Activated naive CD4-positive, alpha-beta T cell treated with anti-CD3 and anti-CD28 coated beads, Interleukin-2, amount 50 U/mL, for 16 hours (primary cell): ENCODE measurements at places on chromosomes 7 and 10.

- DNase-seq, result no peak
Observed at GRCh38 chr7:4700577-4701235, 18.6 kb downstream of the FOXK1 start.

GRCh38 chr10:49053053-49053997 is 62.0 kb downstream of the VSTM4 start:
- DNase-seq, result no peak

GRCh38 chr10:71999360-72000072 is 35.3 kb downstream of the CHST3 start:
- DNase-seq, result no peak

- no peak for DNase-seq
Observed at GRCh38 chr7:96998333-96998732, 7.0 kb upstream of the DLX6 start.

- DNase-seq, result no peak
Observed at GRCh38 chr10:124092860-124093773, at the start of gene CHST15. CHST15 (minus strand) TSS chr10:124093598; CDS start chr10:124046212, 47,386 bp downstream.

DNA sequence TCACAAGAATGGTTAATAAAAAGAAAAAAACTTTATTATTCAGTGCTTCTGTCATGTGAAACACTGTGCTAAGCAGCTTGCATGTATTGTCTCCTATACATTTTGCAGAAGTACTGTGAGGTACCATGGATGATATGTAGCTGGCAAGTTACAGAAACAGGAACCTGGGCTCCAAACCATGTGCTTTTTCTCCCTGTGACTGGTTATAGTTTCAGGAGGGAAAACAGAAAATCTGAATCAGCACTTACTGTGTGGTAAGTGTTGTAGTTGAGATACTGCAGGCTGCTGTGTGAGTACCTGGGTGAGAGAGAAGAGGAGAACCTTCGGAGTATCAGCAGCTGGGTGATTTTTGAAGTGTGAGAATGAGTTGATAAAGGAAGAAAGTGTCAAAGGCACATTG is 285.0 kb downstream of the SUGCT start:
- no peak for DNase-seq

- DNase-seq, result no peak
Observed at GRCh38 chr10:18340496-18341051, 200.3 kb downstream of the CACNB2 start.

DNA sequence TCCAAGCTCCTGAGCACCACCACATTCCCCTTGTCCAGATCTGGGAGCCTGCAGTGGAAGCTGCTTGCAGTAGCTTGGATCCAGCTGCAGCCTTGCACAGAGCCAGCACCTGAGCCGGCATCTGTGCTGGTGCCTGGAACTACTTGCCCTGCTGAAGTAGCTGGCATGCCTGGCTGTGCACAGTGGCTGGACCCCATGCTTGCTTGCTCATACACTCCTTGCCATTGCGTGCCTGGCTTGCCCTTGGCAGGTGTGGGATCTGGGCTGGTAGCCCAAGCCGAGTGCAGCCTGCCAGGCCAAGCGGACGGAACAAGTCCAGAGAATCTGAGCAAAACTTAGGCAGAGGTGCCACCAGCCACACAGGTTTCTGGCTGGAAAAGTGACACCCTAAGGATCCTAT is 759.9 kb downstream of the IPMK start:
- DNase-seq, result no peak

GRCh38 chr7:80942261-80943041 is 23.6 kb upstream of the SEMA3C start:
- no peak for DNase-seq

- DNase-seq, result no peak
Observed at GRCh38 chr7:38825721-38826440, 83.1 kb downstream of the VPS41 start.

GRCh38 chr7:1845536-1846311 is 175.6 kb downstream of the ELFN1 start:
- DNase-seq, result peak; percentile 6

DNA sequence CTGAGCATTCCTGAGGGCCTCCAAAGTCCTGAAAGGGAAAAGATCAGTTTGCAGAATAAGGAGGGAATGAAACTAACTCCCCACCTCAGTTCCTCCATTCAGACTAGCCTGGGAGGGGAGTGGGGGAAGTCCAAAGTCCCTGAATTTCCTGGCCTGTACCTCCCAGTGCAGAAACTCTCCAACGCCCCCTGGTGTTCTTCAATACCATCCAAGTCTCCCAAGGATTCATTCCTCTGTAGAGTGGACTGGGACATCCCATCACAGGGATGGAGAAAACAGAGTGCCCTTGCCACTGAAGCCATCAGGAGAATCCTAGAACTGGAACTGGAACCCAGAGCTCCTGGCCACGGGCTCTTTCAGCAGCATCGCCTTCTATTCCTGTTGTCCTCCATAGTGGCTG is 1.6 kb upstream of the COL13A1 start:
- no peak for DNase-seq

- DNase-seq, result no peak
Observed at GRCh38 chr7:171364-171904, 20.9 kb upstream of the FAM20C start.

- no peak for DNase-seq
Observed at GRCh38 chr7:135811506-135811905, 62.9 kb upstream of the FAM180A start.

DNA sequence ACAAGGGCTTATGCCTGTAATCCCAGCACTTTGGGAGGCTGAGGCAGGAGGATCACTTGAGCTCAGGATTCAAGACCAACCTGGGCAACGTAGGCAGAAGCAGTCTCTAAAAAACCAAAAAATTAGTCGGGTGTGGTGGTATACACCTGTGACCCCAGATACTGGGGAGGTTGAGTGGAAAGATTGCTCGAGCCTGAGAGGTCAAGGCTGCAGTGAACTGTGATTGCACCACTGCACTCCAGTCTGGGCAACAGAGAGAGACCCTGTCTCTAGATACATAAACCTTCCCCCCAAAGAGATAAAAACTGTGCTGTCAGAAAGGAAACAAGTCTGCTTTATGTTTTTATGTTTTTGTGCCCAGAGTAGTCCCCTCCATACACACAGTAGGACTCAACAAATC is 27.5 kb upstream of the CDK13 start:
- DNase-seq, result no peak

DNA sequence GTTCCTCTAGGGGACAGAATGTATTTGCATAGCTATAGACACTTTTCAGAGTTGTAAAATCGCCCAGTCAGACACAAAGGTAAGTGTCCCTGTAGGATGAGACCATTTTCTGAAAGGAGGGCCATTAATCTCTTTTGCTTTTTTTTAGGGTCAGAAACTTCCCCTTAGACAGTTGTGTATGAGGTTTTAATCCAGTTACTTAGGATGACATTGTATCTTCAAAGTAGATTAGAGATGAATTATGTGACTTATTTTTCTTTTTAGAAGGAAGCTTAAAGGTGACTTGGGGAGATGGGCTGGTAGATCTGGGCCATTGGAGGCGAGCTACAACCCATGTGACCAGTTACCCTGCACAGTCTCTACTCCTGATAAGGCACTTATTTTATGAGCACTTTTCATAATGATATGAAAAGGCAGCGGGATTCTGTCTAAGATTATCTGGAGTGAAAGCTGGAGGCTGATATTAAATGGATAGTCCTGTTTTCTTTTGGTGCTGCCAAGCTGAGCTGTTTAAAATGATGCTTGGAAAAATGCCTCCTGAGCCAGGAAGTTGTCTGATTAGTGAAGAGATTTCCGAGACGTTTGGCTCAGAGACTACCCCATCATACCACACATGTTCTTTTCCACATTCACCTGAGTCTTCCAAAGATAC is 264.3 kb downstream of the AUTS2 start:
- no peak for DNase-seq

GRCh38 chr7:17212188-17212587 is 86.3 kb upstream of the AHR start:
- DNase-seq, result no peak

DNA sequence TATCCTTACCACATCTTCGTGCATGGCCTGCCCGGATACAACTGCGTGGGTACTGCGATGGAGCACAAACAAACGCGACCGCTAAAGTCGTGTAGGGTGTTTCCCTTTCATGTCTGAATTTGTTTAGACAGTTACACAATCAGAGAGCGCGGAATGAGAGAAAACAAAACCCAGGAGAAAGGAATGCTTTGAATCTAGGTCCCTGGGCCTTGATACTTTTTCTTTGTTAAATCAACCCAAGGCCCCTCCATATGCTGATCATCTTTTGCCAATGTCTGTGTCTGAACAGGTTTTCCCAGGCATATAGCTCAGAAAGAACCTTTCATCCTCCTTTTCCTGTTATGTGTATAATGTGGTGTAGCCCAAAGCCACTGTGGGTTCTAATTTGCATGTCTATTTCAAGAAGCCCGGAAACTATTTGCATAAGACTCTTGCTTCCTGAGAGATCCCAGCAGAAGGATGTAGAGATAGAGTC is 145.8 kb downstream of the FRMD4A start:
- DNase-seq, result peak; percentile 47

- peak; percentile 52 for DNase-seq
Observed at GRCh38 chr10:124354411-124355382, 64.0 kb downstream of the OAT start.

DNA sequence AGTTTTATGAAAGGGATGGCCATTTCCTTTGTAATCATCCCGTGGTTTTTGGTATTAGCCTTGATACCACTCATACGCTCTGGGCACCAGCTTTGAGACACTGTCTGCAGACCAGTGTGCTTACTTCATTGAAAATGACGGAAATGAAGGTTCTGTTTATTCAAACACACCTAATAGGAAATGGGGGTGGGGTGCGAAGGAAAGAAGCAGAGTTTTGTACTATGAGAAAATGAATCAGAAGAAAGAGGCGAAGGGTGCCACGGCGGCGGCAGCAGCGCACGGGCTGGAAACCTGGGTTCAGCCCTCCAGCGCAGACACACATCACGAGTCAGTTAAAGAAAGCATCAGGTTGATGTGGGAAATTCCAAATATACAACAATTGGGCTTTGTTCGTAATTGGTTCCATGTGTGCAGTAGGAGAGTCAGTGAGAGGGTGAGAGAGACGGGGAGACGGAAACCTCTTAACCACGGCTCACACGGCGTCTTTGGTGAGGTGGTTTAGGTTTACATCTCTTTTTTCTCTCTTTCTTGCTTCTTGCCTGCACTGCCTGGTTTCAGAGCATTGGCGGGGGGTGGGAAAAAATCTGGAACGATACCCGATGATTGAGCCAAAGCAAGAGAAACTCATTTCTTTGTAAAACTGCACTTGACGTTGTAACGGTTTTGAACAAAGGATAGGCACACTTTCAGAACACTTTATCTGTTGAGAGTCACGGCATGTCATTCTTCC is 321.2 kb downstream of the FRMD4A start:
- peak; percentile 86 for DNase-seq

DNA sequence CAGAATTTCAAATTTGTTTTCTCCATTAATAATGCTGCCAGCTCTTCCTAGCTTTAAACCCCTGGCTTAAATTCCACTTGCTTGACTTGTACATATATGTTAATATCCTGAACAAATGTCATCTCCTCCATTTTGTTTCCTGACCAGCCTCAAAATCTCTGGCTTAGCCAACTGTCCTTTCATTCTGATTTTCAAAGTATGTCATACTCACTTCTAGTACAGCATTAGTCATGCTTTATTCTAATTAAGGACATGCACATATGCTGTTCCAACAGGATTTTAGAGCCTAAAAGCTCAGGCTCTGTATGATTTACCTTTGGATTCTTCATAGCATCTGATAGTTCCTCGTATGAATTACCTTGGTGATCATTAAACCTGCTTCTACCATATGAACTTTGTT is 158.3 kb downstream of the ZNF438 start:
- DNase-seq, result no peak

DNA sequence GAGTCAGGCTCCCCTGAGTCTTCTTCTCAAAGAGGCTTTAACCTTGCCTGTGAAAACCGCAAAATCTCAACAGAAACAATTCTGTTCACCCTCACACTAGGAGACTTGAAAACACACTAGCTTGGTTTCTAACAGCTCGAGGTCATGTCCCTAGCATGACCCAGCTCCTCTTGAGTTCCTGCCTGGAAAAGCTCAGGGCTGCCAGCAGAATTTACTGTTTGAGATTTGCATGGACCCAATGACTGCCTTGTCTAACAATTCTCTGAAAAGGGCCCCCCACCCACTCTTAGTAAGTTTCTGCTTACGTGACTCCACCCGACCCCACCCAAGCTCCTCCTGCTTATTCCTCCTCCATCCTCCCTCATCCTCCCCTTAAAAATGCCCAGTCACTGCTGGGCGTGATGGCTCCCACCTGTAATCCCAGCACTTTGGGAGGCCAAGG is 85.1 kb upstream of the KMT2C start:
- DNase-seq, result no peak

DNA sequence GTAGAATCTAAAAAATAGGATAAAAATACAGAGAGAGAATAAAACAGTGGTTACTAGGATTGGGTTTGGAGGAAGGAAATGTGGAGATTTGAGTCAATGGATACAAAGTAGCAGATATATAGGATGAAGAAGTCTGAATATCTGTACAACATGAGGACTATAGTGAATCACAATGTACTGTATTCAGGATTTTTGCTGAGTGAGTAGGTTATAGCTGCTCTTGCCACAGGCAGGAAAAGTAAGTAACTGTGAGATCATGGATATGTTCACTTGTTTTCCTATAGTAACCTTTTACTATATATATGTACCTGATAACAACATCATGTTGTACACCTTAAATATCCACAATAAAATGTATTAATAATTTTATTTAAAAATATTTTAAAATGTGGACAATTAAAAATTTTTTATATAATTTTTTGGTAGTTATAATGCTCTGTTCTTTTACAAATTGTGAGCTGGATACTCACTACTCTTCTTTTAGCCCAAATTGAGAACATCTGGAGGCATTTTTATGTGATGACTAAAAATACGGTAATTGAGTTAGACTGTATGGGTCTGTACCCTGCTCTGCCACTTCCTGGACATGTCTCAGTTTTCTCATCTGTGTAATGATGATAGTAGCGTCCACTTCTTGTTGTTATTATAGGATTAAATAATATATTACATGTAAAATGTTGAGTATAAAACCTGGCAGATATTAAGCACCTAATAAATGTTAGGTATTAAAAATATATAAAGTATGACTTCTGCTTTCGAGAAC is 439.1 kb downstream of the AUTS2 start:
- no peak for DNase-seq

GRCh38 chr10:83632701-83633100 is 506.6 kb upstream of the GHITM start:
- no peak for DNase-seq

DNA sequence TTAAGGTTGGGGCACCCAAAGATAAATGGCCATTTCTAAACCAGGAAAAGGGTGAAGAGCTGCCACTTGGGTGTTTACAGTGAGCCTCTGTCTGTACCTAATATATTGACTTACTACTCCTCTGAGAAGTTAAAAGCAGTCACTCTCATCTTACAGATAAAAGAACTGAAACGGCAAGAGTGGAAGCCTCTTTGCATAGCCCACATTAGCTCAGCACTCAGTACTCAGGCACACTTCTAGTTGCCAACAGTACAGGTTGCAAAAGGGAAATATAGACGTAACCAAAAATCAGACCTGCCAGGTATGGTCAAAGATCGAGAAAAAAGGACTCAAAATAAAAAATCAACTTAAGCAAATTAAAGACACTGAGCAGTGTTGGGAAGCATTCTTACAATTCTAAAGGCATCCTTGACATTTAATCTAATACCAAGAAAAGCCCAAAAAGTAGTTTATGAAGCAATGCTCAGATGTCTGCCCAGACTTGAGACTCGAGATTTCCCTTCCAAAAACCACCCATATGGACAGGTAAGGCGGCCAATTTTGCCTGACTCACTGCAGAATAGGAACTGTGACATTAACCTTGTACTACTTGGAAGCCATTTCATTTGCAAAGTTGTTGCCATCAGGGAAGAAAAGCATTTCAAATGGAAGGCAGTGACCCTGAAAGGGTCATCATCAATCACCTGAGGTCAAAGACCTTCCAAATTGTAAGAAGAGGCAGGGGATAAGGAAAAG is 139.3 kb downstream of the SLC25A13 start:
- DNase-seq, result no peak
